AG20443 (cell line): ENCODE measurements at places on chromosomes 5 and 9.

DNA sequence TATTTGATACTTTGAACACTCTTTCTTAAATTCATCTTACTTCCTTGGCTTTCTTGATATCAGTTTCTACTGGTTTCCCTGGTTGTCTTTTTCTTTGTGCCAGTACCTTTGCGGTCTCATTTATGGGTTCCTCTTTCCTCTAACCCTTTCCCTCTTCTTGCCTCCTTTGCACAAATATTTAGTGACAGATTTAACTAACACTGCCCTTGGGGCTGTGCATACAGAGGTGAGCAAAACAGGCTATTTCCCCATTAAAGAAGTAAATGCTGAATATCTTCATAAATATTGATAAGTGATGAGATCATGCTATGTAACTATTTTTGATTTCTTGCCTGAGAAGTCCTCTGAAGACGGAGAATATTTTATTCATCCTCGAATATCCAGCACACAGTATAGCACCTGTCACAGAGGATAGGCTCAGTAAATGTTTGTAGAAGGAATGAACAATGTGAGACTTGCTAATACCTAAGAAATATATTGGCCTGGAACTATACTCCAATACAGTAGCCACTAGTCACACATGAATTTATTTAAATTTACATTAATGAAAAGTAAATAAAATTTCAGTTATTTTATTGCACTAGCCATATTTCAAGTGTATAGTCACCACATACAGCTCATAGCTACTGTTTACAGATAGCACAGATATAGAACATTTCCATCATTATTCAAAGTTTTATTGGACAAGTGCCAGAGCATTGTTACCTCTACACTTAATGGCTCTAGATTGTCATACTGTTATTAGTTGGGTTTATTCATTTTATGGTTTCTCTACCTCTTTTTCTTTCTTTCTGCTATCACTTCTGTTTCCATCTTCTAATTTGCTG, 90.4 kb downstream of the RIC1 start:
- no peak for DNase-seq

DNA sequence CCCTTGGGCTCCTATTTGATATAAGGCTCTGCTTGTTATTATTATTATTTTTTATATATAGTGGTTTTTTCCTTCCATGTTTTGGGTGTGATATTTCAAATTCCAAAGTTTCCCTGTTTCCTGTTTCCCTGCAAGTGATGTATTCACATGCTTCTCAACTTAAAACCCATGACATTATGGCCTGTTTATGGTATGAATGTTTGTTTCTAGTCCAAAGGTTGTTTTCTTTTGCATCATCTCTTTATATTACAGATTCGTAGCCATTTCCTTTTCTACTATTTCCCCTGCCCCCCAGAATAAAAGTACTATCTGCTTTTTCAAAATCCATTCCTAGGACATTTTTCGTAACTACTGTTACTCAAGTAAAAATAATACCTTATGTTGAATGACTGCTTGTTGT, 7.5 kb downstream of the SEMA6A start:
- DNase-seq = no peak

DNA sequence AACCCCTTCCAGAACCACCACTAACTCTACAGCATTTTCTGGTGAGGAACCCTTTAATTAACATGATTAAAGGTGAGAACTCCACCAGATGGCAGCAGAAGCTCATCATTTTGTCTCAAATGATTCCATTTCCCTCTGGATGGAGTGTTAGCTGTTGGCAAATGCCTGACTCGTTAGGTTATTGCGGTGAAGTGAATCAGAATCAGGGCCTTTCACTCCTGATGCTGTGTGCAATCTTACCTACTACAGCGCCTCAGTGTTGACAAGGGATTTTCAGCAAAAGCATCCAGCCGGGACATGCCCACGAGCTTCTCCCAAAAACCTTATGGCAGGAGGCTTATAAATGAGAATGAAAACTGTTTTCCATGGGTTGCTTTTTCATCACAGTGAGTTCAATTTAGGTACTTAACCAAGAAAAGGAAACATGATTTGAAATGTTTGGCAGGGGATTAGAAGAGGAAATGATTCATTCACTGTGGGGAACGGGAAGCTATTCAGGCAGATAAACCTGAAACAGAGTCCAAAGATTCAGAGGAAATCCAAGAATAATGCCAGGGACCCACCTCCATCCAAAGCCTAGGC, 48.0 kb upstream of the CAST start:
- peak; percentile 87 for DNase-seq

DNA sequence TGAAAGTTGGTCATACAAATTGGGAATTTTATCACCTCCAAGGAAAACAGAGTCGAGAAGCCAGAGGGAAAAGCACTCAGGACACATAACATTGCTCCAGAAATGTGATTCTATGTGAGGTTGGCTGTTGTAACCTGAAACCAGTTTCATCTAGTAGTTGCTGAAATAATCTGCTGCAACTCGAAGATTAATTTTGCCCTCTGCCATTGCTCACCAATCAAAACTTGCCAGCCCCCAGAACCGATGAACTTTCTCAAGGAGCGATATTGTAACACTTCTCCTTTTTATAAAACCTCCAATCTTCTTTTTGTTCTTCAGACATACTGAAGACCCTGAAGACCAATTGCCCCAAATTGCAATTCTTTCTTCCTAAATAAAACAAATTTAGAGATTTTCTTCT, 31.1 kb downstream of the C5orf58 start:
- no peak for DNase-seq

DNA sequence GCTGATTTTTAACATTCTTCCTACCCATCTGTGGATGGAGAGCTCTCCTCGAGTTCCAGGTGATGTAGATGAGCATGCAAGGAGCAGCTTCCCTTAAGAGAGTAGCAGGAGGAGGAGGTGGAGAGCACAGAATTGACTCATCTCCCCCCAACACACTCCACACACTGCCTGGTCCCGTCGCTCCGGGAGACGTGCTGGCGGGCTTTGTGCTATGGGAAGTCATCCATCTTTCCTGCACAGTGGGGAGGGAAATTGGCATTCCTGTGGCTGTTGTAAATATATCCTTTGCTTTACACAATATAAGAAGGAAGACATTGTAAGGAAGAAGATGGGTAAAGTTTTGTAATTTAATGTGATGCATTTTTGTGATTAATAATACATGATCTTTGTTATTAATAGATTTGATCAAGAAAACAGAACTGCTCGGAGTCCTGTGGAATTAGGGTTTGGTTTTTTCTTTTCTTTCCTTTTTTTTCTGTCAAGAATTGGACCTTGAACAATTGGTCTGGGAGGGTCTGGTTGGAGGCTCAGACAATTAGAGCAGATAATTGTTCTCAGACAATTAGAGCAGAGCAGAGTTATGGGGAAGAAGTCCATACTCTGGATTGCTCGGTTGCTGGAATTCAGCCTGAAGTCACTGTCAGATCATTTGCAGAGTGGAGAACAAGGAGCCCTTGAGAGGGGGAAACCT, 297.8 kb downstream of the GADD45G start:
- peak; percentile 70 for DNase-seq

- no peak for DNase-seq
Measured at GRCh38 chr5:180284149-180284548, 7.7 kb downstream of the MAPK9 start.

GRCh38 chr9:82206946-82207345, 218.4 kb downstream of the SPATA31D1 start:
- no peak for DNase-seq

DNA sequence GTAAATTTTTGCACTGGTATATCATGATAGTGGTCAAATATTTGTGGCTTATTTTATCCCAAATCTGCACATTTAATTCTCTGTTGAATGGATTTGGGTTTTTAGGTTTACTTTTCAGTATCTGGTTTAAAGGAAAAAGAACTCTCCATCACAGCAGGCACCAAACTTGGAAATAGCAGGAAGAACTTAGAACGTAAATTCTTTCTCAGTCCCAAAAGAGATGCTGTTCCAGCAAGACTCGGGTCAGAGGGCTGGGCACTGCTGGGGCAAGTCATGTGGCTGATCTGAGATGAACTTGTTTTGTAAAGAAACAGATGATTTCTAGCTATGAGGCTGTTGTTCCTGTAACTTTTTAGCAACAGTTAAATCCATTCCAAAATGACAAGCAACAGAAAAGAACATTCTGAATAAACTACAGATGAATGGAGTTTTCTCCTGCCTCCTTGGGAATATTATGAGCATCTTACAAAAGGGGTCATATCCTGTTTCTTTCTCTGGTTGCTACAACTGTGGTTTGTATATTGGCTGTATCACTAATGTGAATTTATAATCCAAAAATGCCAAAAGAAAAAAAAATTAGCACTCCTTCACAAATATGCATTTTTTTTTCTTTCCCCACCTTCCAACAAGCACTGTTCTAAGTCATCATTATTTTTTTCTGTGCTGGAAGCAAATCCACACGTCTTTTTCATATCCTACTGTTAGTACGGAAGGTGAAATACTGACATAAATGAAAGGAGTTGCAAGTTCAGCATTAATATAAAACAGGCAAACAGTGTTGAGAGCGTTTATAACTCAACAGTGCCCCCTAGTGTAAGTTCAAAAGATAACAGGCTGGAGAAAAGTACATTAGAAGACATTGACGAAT, 31.1 kb downstream of the OR2K2 start:
- peak; percentile 40 for DNase-seq

- no peak for DNase-seq
Measured at GRCh38 chr5:13662626-13663025, 281.9 kb downstream of the DNAH5 start.

- DNase-seq = no peak
Measured at GRCh38 chr9:94946256-94946655, 219.8 kb downstream of the AOPEP start.

DNA sequence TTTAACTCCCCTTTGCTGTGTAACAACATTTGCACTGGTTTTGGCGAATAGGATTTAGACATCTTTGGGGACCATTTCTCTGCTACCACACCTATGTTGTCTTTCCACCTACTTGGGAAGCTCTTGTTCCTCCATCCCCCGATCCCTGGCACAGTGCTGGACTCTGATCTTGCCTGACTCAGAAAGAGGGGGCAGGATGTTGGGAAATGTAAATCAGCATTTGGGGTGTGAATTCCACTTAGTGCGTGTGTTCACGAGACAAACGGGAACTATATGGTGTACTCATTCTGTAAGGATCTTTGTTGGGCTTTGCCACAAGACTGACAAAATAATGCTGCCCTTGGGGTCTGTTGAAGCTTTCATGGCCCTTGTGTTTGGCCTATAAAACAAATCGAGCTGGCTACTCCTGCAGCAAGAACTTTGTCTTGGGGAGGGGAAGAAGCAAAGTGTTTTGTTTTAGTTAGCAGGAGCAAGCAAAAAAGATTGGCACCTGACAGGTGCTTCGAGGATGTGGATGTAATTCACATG, 18.5 kb downstream of the TMEM268 start:
- no peak for DNase-seq

DNA sequence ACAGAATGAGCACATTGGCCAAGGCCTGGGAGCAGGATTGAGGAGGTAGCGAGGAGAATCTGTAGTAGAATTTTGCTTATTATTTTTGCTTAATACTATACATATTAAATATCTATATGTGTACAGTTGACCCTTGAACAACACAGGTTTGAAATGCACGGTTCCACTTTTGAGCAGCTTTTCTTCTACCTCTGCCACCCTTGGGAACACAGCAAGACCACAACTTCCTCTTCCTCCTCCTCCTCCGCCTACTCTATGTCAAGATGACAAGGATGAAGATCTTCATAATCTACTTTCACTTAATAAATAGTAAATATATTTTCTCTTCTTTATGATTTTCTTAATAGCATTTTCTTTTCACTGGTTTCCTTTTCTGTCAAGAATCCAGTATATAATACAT, 541.4 kb downstream of the KCTD16 start:
- no peak for DNase-seq

DNA sequence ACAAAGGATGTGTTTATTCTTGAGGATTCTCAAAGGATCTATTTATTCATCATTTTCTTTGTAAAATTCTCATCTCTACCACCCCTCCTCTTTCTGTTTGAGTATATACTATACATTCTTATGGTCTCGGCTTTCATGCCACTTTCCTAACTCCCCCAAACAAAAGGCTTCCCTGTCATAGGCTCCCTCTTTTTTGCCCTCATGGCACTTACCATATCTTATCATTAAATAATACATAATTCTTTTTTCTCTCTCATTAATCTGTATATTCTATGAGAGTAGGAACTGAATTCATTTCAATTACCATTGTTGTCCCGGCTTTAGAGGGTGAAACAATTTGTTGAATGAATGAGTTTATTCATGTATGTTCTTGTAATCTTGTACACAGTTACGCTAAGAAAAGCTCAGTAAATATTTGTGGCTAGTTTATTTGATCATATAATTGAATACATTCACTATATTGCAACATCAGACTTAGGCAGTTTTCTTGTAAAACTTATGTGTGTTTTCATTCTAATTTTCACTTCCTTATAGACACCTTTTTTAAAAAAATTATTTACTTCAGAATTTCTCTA, 254.6 kb downstream of the EDIL3 start:
- no peak for DNase-seq

DNA sequence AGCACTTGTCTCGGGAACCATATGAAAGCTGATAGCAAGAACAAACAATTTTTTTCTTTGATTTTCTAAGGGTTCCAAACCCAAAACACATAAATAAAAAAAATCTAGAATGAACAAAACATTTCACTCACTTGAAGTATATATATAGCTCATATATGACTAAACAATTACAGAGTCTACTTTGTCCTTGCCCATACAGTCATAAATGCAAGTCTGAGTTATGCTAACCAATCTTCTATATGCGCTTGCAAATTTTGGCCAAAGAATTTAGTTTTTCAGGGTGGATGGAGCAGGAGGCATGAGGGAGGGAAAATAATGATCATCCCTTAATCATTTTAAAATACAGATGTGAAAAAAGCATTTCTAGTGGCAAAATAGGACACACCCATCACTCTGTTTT, 370.1 kb downstream of the BNC2 start:
- DNase-seq = no peak

DNA sequence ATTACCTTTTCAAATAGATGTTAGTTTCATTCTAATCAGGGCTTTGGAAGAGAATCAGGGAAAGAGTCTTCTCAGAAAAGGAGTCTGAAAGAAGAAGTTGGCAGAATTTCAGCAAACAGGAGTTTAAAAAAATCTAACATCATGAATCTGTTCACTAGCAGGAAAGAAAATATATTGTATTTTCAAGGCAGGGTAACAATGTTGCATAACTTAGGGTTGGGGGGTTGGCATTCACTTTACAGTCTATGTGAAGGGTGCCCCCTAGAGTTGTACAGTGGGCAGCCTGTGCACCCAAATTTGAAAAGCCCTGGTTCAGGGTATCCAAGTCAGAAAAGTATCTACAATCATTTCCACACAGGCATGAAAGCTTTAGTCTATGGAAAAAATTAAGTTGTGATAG, 348.4 kb upstream of the SLC30A5 start:
- DNase-seq = no peak
